CD4-positive, alpha-beta T cell treated with Interleukin-17A for 1 hour (primary cell): ENCODE measurements at places on chromosomes 5 and 9.

GRCh38 chr5:42274913-42275312 is 148.3 kb upstream of the GHR start:
- no peak for DNase-seq

DNA sequence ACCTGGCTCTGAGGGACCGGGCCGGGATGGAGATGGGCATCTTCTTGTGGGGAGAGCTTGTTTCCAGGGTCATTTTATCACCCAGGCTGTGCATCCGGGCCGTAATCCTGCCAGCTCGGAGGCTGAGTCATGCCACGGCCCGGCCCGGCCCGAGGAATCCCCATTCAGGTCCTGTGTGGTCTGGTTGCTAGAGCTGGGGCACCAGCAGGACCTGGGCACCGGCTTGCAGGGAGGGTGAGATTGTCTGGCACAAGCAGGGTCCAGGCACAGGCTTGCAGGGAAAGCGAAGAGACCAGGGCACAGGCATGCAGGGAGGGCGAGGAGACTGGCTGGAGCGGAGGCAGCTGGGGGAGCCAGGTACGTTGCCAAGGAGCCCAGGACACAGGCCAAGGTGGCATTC is 106.8 kb downstream of the RXRA start:
- DNase-seq: no peak

DNA sequence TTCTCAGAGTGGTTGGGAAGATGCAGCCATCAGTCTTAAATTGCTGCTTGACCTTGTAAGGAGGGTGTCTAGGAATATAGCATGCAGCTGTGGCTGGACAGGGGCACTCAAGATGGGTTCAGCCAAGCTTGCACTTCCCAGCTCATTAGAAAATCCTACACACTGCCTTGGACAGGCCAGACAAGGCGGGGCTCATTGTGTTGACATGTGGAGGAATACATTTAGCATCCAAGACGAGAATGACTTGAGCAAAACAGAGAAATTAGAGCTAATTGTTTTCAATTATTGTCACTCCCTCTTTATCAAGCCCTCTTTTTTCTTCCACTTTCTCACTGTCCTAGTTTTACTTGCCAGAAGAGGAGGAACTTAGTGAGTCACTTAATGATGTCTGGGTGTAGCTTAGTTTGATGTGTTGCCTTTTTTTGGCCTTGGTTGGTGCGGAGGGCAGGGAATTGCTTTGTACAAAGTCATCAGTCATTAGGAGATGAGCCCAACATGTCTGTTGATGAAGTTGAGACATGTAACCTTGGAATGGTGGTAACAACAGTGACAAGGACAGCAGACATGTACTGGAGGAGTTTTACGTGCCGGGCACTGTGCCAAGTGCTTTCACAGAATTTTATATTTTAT is 1219.3 kb upstream of the WWC1 start:
- no peak for DNase-seq

GRCh38 chr5:78025540-78025939 is 249.4 kb upstream of the TBCA start:
- DNase-seq: no peak

DNA sequence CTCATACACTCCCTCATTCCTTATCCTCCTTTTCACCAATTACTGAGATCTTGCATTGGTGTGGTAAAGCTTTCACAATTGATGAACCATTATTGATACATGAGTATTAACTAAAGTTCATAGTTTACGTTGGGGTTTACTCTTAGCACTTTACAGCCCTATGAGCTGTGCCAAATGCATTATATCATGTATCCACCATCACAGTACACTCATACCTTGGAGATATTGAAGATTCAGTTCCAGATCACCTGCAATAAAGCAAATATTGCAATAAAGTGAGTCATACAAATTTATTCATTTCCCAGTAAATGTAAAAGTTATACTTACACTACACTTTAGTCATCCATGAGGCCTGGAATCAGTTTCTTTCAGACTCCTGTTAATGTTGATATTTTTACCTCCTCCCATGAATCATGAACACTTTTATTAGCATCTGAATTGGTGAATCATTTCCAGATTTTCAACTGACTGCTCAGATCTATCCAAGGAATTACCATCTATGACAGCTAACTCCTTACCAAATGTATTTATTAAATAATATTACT is 546.6 kb upstream of the PTPRD start:
- no peak for DNase-seq

DNA sequence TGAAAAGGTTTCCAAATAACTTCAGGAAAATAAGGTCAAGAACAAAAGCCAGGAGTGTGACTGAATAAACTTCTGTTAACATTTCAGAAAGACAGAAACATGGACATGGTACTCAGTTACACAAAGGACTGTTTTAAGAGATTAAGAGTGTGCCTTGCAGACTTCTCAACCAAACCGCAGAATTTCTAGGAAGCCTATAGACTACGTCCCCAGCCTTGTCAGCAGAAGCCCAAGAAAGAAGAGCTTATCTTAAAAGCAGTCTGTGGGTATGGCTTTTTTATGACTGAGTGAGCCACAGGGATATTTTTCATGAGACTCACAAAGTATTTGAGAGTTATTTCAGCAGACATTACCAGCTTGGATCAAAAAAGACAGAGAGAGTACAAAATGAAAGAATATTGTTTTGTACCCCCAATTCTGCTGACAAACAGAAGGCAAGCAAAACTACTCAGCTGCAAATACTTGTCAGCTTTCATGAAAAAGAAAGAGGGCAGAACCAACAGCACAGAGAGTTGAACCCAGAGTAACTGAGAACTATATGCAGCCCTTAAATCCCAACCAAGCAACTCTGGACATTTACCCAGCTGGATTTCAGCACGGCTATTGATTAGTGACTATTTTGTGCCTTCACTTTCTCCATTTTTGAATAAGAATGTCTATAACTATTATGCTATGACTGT is 711.0 kb upstream of the CTNND2 start:
- DNase-seq: no peak

DNA sequence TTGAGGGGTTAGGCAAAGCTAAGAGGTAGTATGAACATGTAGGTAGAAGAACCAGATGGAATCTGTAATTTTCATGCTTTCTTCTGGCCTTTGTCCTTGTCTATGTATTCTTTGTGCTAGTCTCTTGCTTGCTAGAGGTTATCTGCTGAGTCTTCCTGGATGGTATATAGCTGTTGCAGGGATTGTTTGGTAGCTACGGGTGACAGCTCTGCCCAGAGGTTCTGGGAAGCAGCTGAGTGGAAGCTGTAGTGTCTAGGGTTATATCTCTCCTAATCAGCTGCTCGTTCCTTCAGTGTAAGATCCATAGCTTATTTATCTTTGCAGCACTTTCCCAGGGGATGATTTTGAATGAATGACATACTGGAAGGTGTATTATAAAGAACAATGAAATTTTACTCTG is 100.3 kb downstream of the ATG10 start:
- no peak for DNase-seq

GRCh38 chr9:3951161-3951665 is 348.7 kb downstream of the GLIS3 start:
- DNase-seq: no peak

GRCh38 chr9:108860764-108861163 is 1.3 kb upstream of the ACTL7A start:
- no peak for DNase-seq
